NCI-H1694 (cell line): ENCODE measurements at places on chromosomes 3 and 15.

DNA sequence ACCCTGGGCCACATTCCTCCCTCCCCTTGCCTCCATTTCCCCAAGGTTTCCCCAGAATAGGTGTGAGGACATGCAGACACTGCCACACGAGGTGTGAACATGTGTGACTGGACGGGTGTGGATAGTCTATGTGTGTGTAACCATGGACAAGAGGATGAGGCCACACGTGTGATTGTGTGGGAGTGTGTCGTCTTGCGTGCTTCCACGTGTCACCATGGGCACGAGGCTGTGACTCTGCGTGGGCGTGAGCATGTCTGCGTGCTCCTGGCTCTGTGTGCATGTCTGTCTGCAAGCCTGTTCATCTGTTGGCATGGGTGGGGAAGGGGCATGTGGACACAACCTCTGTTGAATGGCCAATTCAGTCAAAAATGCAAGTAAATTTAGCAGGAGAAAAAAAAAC lies 6.2 kb upstream of the MYL3 start:
- no peak for DNase-seq

GRCh38 chr3:111762537-111762936 lies 96.5 kb upstream of the PHLDB2 start:
- DNase-seq, result no peak

- DNase-seq, result no peak
Measured at GRCh38 chr3:191432162-191432561, 28.8 kb upstream of the PYDC2 start.

DNA sequence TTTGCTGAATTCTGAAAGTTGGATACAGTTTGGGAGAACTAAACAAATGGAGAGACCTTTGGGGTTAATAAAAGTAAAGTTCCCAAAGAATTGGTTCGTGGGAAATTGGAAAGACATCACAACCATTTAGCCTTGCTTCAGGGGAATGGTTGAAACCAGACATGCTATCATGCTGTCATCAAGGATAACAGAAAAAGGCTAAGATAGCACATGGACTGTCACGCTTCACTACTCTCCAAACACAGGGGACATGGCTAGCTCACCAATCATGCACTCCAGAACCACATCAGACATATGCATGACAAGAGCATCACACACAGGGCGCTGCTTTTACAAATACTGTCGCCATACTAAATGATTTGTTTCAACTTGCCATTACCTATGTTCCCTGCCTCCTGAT lies 671.7 kb upstream of the ROBO1 start:
- DNase-seq, result no peak

DNA sequence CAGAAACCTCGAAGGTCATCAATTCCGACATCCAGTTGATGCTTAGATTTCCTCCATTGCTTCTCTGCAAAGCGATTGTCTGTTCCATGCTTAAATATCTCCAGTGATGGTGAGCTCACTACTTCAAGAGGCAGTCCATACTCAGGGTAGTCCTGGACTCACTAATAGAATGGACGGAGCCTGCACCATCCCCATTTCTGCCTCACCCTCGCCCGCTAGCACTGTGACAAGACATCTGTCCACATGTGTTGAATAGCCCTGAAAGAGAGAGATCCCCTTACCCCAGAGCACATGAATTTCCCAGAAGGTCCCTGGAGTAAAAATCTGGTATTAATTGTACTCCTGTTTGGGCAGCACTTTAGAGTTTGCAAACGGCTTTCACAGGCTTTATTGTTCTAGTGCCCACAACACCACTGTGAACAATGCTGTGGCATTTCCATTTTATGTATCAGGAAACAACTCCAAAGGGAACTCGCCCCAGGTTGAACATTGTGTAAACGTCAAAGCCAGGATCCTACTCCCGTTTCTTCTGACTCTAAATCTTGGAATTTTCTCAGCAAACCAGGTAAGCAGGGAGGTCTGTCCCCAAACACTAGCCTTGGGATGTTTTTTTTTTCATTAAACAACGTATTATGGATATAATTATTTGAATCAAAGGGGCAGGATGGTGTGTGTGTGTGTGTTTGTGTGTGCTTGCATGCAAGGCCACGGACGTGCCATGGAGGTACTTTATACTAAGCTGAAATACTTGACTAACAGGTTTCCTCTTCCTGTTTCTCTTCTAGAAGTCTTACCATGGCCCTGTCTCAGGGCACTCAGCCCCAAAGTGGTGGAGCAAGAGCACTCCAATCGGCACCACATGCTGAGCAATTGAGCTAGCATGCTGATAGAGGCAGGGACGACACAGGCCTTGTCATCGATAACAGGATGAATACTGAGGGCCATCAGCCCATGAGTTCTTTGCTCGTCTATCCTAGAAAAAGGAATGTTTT lies 198.3 kb downstream of the OPA1 start:
- DNase-seq, result no peak

- DNase-seq, result no peak
Measured at GRCh38 chr15:47872869-47873432, 155.6 kb downstream of the SEMA6D start.

DNA sequence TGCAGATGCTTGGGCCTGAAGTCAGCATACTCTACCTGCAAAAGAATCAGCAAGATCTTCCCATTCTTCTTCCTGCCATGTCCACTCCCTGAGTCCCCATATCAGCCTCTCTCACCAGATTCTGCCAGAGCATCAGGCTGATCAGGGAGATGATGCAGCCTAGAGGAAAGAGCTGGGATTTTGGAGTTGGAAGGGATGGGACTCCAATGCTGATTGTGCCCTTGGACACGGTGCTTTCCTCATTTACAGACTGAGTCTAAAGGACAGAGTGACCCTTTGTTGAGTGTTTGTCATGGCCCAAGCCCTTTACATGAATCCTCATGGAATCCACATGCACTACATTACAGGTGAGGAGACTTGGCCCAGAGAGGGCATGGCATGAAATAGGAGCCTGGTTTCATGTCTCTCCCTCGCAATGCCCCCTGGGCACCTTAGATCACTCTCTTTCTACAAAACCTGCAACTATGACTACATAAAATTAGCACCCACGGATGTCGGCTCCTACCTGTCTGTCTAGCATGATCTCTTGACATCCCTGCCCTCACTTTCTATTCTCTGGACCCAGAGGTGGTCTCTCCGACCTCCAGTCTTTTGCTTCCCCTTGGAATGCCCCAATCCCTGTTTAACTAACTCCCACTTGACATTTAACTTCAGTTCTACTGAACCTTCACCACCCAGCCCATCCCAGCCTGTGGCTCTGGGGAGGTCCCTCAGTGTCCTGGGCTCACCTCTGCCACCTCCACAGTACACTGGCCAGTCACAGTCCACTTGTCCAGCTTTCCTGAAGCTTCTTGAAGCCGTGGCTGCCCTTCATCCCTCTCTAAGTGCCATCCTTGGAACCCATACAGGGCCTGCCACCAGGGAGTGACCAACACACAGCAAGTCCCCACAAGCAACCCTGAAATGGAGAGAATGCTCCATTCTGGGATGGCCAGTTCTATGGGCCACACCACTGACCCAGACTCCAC lies 173.5 kb downstream of the ABHD5 start:
- DNase-seq, result no peak

DNA sequence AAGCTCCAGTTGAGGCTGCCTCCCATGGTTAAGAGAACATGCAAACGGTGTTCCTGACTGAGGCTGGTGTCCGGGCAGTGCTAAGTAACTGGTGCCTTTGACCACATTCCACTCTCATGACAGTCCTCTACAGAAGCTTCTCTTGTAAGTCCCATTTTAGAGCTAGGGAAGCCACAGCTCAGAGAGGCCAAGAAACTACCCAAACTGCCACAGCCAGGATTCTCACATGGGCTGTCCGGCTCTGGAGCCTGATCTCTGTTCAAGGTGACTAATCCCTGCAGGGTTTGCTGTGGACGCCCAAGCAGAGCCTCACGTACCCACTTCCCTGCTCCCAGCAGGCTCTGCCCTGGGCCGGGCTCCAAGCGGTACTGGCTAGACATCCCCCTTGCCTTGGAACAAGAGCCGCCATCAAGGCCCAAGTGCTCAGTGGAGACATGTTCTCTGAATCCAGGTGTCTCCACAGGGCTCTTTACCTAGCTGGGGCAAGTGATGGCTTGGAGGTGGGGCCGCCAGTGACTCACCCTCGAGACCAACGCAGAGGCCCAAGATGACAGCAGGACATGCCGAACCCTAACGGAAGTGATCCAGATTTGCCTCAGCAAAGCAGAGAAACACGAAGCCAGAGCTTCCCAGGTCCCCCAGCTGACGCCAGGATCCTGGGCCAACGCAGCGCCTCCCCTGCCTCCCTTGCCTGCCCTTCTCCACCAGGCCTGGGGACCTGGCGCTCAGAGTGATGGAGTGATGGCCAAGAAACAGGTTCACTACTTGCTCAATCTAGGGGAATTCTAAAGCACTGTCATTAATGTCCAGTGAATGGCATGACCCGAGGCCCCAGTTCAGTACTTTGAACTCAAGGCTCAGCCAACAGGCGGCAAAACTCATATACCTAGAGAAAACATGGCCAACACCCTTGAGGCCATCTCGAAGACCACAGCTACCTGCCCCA lies 24.4 kb downstream of the KLHL25 start:
- no peak for DNase-seq

DNA sequence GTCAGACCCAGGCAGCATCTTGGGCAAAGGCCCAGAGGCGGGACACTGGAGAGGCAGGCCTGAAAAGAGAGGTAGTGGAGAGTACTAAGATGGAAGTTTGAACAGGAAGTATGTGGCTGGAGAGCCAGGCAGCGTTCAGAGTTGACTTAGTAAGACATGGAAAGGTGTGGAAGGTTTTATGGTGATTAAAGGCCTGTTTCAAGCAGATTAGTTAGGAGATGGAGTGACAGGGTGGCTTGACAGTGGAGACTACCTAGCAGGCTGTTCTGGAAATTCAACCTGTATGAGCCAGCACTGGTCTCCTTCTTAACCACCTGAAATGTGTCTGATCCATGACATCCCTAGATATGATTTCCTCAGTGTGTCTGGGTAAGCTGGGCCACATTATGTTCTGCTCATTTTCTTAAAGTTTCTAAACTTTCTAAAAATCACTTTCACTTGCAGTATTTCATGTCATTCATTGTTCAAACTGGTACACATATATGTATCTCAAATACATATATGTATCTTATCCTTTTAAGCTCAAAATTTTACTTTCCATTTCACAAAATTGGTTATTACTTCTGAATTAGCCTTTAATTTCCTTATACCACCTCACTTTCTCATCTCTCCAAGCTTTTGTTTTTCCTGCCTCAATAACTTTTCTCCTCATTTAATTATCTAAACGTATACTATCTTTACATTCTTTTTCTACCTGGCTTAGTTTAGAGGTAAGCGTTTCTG lies 43.4 kb upstream of the ARL14 start:
- no peak for DNase-seq

DNA sequence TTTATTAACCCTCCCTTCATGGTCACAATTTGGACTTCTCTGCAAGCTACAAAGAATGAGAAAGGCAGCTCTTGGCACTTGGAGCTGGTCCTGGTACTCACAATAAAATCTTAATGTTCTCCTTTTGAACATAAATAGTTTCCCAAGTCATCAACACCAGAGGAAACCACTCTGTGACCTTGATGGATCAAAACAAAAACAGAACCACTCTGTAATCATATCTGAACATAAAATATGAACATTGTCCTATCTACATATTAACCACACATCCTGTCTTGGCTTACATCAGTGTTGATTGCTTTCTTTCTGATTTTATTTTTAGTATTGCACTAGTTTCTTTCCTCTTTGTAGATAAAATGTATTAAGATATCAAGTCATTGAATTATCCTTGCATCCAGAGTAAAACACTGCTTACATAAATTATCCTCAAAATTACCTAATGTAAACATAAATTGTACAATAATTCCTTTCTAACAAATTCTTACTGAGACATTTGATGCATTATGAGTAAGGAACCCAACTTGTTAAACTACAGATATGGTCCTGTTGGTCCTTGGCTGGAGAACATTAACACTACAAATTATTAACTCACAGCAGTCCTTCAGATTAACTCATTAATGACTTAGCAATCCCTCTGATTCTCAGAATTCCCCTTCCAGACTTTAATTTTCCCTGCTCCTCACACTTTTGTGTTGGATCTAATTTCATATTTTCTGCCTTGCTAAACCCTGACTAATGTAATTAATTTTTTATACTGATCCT lies 860.5 kb downstream of the DIPK2A start:
- no peak for DNase-seq

- no peak for DNase-seq
Measured at GRCh38 chr15:100521907-100522306, 6.8 kb downstream of the CERS3 start.

DNA sequence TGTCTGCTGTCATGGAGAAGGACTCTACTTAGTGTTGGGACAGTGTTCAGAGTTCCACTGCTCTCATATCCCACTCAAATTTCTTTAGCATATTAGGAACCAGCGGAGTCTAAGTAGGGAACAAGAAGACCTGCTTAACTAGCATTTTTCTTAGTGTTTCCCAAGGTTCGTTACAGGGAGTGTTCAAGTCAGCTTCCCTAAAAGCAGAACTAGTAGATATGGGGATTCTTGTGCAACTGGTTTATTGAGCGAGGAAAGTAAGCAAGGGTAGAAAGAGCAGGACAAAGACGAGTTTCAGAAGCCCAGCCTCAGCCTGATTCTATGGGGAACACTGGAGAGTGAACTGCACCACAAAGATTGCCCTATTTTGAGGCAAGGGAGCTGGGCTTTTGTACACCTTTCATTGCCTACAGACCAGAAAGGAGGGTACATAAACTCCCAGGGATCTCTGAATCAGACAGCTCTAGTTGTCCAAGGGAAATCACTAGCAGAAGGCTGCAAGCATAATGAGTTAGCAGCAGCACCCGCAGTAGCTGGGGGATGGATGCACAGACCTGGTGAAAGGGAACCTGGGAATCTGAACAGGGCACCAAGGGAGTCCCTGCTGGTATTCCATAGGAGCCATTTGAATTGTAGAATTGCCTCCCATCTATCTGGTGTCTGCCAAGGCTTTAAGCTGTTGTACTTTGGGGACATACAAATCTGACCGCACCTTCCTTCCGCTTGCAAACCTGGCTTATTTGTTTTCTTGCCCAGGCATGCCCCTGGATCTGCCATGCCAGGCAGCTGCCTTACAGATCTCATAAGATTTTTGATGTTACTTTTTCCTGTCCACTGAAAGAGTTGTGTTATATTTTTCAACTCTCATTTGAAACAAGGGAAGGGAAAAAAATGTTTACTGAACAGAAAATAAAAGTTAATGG lies 15.1 kb downstream of the CMTM7 start:
- no peak for DNase-seq

GRCh38 chr3:184178521-184179138 lies 4.0 kb downstream of the AP2M1 start:
- DNase-seq, result no peak

- no peak for DNase-seq
Measured at GRCh38 chr15:78110916-78111475, 18.6 kb downstream of the SH2D7 start.

DNA sequence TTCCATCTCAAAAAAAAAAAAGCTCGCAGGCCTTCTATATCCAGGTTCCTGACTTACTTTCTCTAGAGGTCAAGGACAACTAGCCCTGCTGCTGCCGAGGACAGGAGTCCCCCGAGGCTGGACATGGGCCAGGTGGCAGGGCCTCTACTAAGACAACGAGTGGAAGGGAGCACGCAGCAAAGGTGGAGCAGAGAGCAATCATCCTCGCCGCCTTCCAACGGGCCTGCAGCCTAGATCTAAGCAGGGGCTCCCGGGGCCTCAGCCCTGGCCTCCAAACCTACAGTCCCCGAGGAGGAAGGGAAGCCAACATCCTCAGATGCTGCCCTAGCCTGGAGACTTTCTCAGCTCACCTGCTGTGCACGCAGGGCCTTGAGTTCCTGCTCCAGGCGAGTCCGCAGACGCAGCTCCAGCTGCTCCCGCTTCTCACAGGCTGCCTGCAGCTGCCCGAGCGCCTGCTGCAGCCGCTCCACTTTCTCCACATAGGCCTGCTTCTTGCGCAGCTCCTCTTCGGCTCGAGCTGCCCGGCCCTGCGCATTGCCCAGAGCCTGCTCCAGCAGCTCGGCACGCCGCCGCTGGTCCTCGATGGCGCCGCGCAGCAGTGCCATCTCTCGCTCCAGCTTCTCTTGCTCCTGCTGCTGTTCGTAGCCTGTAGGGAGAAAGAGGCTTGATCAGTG lies 12.9 kb downstream of the AMOTL2 start:
- no peak for DNase-seq
